ENCODE measurements at places on chromosomes 1 and 21.

DNA sequence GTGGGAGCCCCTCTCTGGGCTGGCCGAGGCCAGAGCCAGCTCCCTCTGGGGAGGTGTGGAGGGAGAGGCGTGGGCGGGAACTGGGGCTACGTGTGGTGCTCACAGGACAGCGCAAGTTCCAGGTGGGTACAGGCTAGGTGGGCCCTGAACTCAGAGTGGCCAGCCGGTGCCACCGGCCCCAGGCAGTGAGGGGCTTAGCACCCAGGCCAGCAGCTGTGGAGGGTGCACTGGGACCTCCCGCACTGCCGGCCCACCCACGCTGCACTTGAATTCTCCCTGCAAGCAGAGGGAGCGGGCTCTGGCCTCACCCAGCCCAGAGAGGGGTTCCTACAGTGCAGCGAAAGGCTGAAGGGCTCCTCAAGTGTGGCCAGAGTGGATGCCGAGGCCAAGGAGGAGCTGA lies 20.2 kb downstream of the PRAMEF20 start:
- DNase-seq = no peak

DNA sequence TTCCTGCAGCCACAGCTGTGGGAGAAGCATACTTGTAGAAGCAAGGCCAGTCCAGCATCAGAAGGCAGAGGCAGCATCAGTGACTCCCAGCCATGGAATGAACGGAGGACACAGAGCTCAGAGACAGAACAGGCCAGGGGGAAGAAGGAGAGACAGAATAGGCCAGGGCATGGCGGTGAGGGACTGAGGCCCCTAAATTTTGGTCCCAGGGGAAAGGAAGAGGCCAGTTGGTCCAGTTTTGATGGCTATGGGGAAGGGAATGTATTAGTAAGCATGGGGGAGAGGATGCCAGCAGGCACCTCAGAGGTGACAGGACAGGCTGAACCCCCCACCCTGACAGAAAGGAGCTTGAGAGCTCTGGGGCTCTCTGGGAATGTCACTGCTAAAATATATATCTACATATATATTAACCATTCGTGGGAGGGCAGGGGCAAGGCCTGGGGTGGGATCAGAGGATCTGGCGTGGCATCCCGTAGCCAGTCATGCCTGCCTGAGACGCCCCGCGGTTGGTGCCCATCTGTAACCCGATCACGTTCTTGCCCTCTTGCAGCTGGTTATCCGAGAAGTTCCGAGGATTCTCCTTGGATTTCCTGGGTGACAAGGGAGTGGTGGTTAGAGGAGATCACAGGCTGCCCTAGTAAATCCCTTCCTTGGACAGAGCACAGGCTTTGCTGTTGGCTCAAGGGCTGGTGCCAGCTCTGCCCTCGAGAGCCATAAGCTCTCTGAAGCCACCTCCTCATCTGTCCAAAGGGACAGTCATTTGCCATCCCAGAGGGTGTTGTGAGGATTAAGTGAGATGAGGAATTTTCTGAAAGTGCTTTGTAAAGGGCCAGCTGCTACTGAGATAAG lies 6.7 kb downstream of the TAGLN2 start:
- no peak for DNase-seq

DNA sequence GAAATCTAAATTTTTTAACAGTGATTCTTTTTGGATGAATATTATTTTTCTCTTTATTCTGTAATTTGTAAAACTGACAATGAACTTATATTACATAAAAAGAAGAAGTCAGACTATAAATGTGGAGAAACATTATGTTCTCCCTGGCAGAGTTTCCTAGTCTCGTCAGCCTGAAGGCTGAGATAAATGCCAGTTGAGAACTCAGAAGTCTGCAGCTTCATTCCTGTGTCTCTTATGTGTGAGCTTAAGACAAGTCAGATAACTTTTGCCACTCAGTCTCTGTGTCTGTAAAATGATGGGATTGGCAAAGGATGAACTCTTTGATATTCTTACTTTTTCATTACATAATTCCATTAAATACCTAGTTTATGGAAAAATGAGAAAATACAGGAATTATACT lies 568.8 kb upstream of the ZRANB2 start:
- DNase-seq = no peak

GRCh38 chr1:32693455-32694174 lies 9.0 kb downstream of the SYNC start:
- DNase-seq = no peak

- DNase-seq = no peak
These were observed 855.9 kb downstream of the LTN1 start for GRCh38 chr21:28136656-28137255.

GRCh38 chr1:87327376-87328271 lies 1.1 kb upstream of the LMO4 start:
- DNase-seq = peak; percentile 18

- no peak for DNase-seq
These were observed 59.8 kb upstream of the CASZ1 start for GRCh38 chr1:10856176-10856683.

- peak; percentile 25 for DNase-seq
These were observed 55.8 kb upstream of the SELENON start for GRCh38 chr1:25744140-25744581.

- no peak for DNase-seq
These were observed 549 bp downstream of the PARS2 start for GRCh38 chr1:54763816-54764132.

DNA sequence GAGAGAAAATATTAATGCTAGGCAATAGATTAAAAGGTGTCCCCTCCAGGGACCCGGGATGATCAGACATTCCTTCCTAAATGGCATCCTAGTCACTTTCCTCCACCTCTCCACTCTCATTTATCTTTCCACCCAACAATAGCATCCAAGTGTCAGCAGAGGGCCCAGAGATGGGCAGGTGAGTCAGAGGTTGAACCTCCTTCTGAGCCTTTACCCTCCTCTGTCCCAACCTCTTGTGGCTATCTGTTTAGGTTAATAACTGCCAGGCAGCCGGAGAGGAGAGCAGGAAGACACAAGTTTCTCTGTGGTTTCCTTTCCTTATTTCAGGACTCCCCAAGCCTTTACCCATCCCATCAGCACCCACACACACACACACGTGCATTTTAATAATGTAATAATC lies 4.1 kb downstream of the GJA5 start:
- no peak for DNase-seq

Measured in A673 (cell line).